CD4-positive, alpha-beta T cell treated with Interleukin-2 at 100 ng/mL for 4 hours (primary cell): ENCODE measurements at places on chromosomes 1 and 21.

DNA sequence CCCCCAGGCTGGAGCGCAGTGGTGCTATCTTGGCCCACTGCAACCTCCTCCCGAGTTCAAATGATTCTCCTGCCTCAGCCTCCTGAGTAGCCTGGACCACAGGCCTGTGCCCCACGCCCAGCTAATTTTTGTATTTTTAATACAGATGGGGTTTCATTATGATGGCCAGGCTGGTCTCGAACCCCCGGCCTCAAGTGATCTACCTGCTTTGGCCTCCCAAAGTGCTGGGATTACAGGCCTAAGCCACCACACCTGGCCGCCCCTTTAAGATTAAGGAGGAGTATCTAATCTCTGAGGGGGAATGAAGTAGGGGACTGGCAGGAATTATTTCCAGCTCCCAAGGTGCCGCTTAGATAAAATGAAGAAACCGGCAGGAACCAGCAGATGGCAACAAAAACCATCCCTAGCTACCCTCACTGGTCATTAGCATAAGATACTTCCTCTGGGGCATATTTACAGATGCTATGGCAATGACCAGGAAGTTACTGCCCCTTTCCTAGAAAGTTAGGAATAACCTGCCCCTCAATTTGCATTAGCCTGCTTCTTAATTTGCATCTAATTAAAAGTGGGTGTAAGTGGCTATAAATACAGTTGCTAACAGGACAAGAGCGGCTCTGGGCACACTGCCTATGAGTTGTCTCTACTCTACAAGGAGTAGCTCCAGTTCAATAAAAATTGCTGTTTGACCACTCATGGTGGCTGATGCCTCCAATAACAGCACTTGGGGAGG, 7.1 kb upstream of the NSUN4 start:
- DNase-seq: no peak

GRCh38 chr1:242023805-242024204, 24.9 kb upstream of the MAP1LC3C start:
- no peak for DNase-seq

- no peak for DNase-seq
Measured at GRCh38 chr1:10682108-10682445, 114.4 kb downstream of the CASZ1 start.

DNA sequence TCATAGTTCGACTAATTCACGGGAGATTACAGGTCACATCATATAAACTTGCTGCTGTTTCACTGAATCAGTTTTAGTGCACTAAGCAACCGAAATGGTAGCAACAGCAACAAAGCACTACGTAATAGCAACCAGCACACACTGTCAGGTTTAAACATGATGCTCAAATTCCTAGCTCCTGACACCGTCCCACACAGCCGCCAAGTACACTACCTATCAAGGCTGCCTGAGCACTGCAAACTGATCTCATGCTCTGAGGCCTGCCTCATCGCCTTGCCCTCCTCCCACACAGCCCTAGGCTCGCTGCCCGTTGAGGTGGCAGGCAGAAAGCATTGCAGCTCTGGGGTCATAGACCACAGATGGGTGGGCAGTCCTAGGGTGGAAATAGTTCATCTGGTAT, 12.4 kb downstream of the LAMC2 start:
- no peak for DNase-seq

DNA sequence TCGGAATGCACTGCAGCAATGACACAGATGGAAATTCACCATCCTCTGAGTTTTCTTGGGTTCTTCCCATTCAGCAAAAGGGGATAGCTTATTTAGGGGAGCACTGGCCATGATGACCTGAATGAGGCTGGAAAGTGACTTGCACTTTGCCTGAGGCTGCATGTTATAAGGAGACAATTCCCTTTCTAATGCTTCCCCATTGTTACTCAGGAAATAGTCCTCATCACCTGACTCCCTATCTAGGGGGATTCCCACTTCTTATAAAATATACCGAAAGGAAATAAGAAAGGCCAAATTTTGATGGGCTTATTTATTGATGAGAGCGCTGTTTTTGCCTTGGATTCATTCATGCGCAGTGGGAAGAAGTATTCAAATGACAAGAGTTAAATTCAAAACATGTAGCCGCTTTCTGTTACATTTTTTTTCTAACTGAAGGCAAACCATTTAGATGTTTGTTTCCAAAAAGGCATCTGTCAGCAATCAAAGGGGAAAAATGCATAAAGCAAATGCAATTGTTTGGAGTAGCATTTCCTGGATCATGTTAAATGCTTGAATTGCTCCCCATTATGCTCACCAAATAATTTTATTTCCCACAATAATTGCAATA, 220.3 kb upstream of the NFIA start:
- DNase-seq: no peak

DNA sequence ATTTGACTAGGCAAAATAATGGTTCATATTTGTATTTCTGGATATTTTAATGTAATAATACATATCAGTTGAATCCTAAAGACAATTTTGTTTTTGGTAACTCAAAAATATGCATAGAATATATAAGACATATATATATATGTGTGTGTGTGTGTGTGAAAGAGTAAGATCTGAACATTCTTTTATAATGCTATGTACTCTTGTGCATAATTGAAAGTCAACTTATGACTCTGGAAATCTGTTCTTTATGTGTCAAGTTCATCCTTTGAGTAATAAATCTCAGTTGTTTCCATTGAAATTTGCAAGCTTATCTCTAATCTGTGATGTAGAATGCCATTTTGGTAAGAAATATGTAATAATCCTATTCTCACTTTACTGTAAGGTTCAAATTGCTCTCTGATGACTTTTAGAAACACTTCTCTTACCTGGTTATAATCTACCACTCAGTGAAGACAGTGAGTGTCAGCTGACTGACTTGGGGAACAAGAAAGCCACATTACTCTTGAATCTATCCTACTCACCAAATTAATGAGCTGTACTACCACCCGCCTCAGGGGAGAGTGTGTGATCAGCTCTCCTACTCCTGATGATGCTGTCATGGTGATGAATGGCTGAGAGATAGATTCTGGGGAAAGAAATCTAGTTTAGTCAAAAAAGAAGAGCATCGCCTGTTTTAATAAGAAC, 15.0 kb upstream of the NEK7 start:
- DNase-seq: no peak

GRCh38 chr1:165629848-165630628, 996 bp upstream of the MGST3 start:
- DNase-seq: no peak

GRCh38 chr1:34408011-34408410, 231.3 kb downstream of the C1orf94 start:
- DNase-seq: no peak

GRCh38 chr1:224698015-224698451, 81.9 kb downstream of the CNIH3 start:
- no peak for DNase-seq

GRCh38 chr1:56074007-56074651, 505.2 kb downstream of the PLPP3 start:
- no peak for DNase-seq

DNA sequence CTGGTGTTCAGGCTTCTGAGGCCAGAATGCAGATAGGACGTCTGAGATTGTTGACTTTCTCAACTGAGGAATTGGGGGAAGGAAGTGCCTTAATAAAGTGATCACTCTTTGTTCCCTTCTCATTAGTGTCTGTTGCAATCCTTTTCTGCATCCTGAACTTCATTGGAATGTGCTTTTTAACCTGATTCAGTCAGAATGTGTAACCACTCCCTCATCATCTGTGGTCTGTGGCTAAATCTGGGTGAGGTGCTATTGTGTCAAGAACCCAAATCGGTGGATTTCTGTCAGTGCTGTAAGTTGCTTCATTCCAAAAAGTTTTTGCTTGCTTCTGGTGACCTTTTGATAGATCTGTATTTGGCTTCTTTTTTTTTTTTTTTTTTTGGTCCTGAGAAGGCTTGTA, 38.2 kb downstream of the ARID1A start:
- DNase-seq: peak; percentile 55

DNA sequence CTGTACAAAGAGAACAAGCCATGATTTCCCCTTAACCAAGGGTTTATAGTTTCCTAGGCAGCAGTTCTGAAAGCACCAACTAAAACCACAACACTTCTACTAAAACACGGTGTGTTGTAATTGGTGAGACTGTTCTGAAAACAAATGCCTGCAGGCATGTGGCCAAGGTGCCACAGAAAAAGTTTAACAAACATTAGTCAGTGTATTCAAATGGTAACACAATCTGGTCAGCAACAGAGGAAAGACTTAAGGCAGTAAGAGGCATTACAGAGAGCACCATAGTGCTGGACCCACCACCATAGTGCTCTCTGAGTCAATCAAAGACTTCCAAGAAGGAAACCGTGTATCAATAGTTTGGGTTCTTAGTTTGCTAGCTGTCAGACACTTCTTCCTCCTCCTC, 16.7 kb downstream of the SNIP1 start:
- DNase-seq: no peak

GRCh38 chr21:29235714-29236197, 63.0 kb upstream of the BACH1 start:
- DNase-seq: no peak

GRCh38 chr1:199291022-199291740, 652.3 kb downstream of the PTPRC start:
- no peak for DNase-seq

- DNase-seq: peak; percentile 81
Measured at GRCh38 chr1:100423832-100424337, 71.6 kb downstream of the CDC14A start.

DNA sequence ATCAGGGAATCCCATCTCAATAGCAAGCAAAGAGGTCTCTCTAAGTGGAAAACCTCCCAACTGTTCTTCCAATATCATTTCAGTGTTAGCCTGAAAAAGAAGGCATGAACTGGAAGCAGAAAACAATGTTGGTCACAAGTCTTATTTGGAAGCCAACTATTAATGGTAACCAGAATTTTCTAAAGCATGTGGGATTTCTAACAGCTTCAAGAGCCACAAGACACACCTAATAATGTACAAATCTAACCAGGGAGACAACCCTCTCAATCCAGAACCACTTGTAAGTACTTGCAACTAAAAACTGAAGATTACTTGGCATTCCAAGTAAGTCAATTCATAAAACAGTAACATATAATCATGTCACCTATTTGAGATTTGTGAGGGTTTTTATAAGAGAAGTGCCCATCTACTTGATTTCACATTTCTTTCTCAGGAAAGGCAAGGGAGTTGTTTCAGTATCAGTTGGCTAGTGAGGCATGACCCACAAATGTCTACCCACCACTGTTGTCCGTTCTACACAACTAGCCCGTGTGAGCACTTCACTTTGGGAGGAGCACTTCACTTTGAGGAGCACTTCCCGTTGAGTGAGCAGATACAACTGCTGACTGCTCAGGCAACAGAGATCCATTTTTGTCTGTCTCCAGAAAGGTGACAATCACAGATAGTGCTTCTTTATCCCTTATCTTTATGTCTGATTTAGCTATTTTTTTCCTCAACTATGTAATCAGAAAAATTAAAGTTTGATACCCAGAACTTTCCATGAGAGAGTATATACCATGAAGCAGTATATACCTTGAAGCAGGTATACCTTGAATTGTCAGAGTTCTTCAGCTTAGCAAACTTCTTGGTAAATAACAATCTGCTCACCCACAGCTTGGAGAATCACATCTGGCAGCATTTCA, 11.1 kb downstream of the STX6 start:
- DNase-seq: no peak

DNA sequence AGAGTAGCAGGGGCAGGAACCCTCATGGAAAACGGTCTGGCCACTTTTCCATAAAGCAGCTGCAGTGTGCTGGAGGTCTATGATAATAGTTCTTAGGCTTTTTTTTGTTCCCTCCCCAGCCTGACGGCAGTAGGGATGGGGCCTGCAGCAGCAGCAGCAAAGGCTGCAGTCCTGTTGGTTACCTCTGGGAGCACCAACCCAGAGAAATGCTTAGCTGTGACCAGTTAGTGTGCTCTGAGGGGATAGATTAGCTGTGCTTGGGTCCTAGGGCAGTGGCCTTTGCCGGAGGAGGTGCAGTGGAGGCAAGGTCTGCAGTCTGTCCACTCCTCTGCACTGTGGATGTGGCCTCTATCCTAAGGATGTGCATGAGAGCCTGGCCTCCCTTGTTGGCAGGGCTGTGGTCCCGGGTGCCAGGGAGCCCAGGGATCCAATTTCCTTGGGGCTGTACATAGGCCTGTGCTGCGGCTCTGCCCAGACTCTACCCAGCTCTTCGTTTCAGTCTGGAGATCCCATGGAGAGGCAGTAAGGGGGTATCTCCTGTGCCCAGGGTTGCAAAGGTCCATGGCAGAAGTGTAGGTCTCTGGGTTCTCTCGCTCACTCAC, 322.7 kb downstream of the PTBP2 start:
- DNase-seq: no peak

GRCh38 chr21:15682977-15683376, 46.8 kb upstream of the USP25 start:
- DNase-seq: no peak

DNA sequence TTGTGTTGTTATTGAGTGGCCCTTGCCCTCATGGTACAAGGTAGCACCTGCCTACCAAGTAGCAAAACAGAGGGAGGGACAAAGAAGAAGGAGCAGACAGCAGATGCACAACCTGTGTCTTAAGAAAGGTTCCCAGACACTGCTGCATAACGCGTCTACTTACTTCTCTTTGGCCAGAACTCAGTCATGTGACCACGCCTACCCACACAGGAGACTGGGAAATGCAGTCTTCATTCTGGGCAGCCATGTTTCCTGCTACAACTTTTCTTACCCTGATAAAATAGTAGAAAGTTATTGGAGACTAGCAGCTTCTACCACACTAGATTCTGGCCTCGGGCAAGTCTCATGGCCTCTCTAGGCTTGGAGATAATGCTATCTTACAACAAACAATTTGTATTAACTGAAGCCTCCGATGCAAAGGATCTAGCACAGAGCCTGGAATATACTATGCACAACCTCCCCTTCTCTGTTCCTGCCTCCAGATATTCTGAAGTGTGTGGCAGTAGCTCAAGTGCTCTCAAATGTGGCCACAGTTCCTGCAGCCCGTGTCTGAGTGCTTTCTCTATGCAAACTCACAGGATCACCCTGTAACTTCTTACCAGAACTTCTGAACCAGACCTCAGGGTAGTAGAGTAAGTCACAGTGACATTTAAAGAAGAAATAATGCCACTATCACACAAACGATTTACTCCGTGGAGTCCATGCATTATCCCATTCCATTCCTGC, 34.1 kb upstream of the BTG2 start:
- DNase-seq: peak; percentile 83

DNA sequence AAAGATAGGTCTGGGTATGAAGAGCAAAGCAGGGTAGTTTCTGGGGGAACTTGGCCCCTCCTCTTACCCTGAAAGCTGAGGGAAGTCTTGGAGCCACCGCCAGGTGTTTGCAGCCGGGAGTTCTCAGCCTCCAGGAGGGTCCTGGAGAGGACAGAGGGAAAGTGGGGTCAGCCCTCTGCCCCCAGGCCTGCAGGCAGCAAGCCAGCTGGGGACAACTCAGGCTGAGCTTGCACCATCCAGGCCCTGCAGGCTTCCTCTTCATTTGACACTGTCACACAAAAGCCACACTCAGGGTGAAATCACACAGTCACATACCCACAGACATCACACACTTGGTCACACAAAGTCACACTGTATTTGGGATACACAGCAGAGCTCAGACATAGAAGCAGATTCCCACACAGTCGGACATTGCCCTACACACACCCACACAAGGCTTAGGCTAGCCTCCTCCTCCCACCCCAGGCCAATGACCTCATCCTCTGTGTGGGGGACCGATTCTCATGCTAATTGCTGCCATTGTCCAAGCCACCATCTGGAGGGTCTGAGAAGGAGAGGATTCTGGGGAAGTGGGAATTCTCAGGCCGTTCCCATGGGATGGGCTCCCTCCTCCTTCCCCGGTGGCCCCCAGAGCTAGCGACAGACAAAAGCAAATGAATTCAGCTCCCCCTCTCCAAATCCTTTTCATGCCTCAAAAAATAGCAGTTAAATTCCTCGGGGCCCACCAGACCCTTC, 3.7 kb downstream of the NES start:
- DNase-seq: no peak

GRCh38 chr1:76500116-76500515, 367.2 kb upstream of the ST6GALNAC5 start:
- DNase-seq: no peak
